ENCODE measurements at places on chromosomes 1 and 21. TPM values are rescaled to one million over a fixed set of nuclear protein-coding genes. Genes with fewer than 3 reads are reported as not detected.

The MEGF6 gene
- 255 TPM for total RNA-seq

The ASAP3 gene
- 24.9 TPM for total RNA-seq

The LORICRIN gene
- not detected for total RNA-seq

The KAZN gene
- total RNA-seq: 47.1 TPM

The DUSP12 gene
- total RNA-seq: 20.1 TPM

The SGIP1 gene
- 118 TPM for total RNA-seq

The MFAP2 gene
- 172 TPM for total RNA-seq

The SLC66A1 gene
- 29.0 TPM for total RNA-seq

The KRTAP21-2 gene
- not detected for total RNA-seq

The DLGAP3 gene
- total RNA-seq: not detected

The FAAH gene
- 15.3 TPM for total RNA-seq

The ALG6 gene
- 13.6 TPM for total RNA-seq

The TCHHL1 gene
- not detected for total RNA-seq

The GPR3 gene
- 0.50 TPM for total RNA-seq

The LRRC7 gene
- total RNA-seq: 0.94 TPM

The TCHH gene
- not detected for total RNA-seq

The TTC22 gene
- not detected for total RNA-seq

The ELAVL4 gene
- total RNA-seq: not detected

The KRTAP10-10 gene
- not detected for total RNA-seq

The IFNLR1 gene
- total RNA-seq: not detected

The TNFRSF18 gene
- not detected for total RNA-seq

The NPPA gene
- total RNA-seq: not detected

The PRAMEF18 gene
- not detected for total RNA-seq

The SLC1A7 gene
- not detected for total RNA-seq

The DISP1 gene
- total RNA-seq: 4.1 TPM

The PTPRC gene
- not detected for total RNA-seq

The RGS8 gene
- total RNA-seq: not detected

The PRKAA2 gene
- total RNA-seq: 2.0 TPM
